ENCODE measurements at places on chromosomes 6 and 20. TPM values are rescaled to one million over a fixed set of nuclear protein-coding genes. Genes with fewer than 3 reads are reported as not detected.

Gene TRIM40
- not detected for total RNA-seq

Gene PNLDC1
- total RNA-seq, result not detected

Gene GNMT
- total RNA-seq, result 1.7 TPM

Gene OXT
- total RNA-seq, result not detected

Gene PBOV1
- not detected for total RNA-seq

Gene PTK6
- under 0.01 TPM for total RNA-seq

Gene CARMIL1
- total RNA-seq, result 17.4 TPM

Gene CPNE5
- 33.8 TPM for total RNA-seq

GRCh38 chr20:24402188-24402587 is 67.2 kb upstream of the SYNDIG1 start:
- H3K27me3 ChIP-seq, result no peaks in the 10 kb centered on the region
- H3K4me3 ChIP-seq, result no peak overlapping the region
- H3K4me1 ChIP-seq, result no peaks in the 10 kb centered on the region
- no peak overlapping the region for H3K27ac ChIP-seq

GRCh38 chr6:130783416-130784107 is 43.6 kb upstream of the SMLR1 start:
- no peaks in the 10 kb centered on the region for H3K4me1 ChIP-seq
- no peaks in the 10 kb centered on the region for H3K36me3 ChIP-seq
- DNase-seq, result no peak
- H3K27me3 ChIP-seq, result no peaks in the 10 kb centered on the region
- H3K4me3 ChIP-seq, result no peak overlapping the region
- no peak overlapping the region for H3K27ac ChIP-seq

DNA sequence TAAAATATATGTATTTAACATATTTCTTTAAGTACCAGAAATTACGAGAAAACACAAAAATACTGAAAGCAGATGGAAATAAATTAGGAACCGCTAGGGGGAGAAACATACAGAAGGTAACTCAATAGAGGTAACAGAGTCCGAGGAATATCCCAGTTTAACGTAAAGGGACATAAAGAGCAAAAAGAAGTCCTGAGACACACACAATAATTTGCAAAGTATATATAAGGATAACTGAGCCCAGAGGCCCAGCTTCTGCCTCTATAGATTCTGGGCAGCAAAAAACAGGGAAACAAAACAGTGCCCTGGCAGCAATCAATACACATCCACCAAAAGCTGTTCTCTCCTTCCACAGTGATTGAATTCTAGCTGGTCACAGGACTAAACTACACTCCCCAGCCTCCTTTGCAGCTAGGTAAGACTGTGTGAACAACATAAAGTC is 15.1 kb downstream of the TBC1D32 start:
- H3K27ac ChIP-seq, result no peak overlapping the region
- no peaks in the 10 kb centered on the region for H3K4me1 ChIP-seq
- H3K36me3 ChIP-seq, result no peaks in the 10 kb centered on the region
- H3K4me3 ChIP-seq, result no peak overlapping the region
- H3K27me3 ChIP-seq, result no peaks in the 10 kb centered on the region

- H3K4me1 ChIP-seq, result no peaks in the 10 kb centered on the region
- no peaks in the 10 kb centered on the region for H3K27me3 ChIP-seq
- no peak overlapping the region for H3K27ac ChIP-seq
- DNase-seq, result peak; percentile 64
Measured at GRCh38 chr6:11496152-11497060, 41.1 kb upstream of the TMEM170B start.

DNA sequence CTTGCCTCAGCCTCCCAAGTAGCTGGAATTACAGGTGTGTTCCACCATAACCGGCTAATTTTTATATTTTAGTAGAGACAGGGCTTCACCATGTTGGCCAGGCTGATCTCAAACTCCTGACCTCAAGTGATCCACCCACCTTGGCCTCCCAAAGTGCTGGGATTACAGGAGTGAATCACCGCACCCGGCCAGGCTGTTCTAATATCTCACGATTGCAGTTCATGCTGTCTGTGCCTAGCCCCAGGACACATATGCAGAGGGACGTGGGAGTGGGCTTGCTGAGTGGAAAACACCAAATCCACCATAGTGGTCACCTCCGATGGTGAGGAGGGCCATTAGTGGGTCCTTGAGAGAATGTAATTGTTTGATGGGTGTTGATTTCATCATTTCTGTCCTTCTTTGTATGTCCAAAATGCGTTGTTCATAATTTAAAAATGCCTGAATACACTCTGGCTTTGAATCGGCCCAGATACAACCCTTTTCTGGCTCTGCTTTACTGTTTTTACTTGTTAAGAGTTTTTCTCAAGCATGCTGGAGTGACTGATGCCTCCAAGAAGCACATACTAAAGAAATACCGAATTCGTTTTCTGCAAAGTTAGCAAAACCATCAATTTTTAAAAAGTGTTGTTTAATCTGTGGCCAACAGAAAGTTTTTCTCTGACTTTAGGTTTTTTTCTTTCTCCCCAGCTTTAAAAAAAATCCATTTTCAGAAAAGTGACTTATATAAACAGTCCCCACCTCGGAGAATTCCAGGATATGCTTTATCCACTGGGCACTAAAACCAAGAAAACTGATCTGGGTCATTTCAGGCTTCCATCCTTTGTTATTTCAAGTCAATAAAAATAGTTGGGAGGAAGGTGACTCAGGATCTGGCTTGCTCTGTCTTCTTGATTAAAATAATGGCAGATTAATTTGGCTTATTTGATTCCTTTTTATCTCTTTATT is 18.8 kb upstream of the RALGAPA2 start:
- peak overlapping the region; percentile 65 for H3K27ac ChIP-seq
- no peaks in the 10 kb centered on the region for H3K27me3 ChIP-seq
- no peak overlapping the region for H3K4me3 ChIP-seq

DNA sequence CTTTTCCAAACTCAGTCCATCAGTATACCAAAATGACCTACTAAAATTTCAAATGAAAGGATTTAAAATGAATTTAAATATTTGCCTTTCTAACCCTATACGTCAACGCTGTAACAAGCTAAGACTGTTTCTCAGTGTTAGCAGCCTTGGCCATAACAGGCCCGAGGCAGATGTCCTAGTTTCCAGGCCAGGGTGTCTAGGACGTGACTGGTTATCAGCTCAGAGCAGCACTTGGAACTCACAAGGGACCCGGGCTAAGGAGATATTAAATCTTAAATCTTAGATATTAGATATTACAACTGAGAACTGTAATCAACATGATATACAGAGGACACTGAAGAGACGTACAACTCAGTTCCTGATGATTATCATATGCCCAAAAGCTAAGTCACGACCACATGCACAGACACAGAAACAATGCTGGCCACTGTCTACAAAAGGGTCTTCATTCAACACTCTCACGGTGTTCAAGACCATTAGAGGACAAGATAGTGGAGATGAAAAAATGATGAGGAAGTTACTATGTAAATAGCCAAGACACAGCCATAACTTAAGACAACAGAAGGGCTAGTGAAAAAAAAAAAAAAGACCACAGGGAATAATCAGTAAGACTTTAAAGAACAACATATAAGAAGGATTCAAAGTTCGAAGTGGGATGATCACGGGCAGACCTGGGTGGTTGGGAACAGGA is at the start of gene CLDN20:
Gene CLDN20, plus strand, starts transcription at position 641 of the 691 bp plus-strand sequence. CDS start 11,707 bp downstream, outside the sequence.
- no peaks in the 10 kb centered on the region for H3K36me3 ChIP-seq
- H3K4me1 ChIP-seq, result no peaks in the 10 kb centered on the region

GRCh38 chr20:32894026-32894483 is 35.3 kb downstream of the EFCAB8 start:
- H3K27ac ChIP-seq, result no peak overlapping the region
- H3K4me3 ChIP-seq, result no peak overlapping the region
- no peaks in the 10 kb centered on the region for H3K36me3 ChIP-seq
- DNase-seq, result no peak
- H3K4me1 ChIP-seq, result no peaks in the 10 kb centered on the region
- H3K27me3 ChIP-seq, result no peaks in the 10 kb centered on the region

DNA sequence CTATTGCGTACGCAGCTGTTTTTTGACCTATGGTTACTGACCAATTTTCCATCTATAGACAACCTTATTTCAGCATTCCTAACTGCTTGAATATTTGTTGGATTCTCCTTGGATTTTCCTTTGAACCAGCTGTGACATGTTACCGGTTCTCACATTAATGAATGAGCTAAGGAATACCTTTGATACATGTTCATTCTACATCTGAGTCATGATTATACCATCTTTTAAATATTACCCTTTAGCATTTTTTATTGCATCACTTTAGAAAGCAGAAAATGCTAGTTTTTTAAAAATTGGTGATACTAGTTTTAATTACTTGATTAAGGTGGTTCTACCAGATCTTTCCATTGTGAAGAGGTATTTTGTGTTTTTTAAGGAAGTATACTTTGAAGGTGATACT is 1.9 kb upstream of the IGF2R start:
- H3K4me3 ChIP-seq, result no peak overlapping the region
- H3K4me1 ChIP-seq, result no peaks in the 10 kb centered on the region
- no peak for DNase-seq
- no peak overlapping the region for H3K27ac ChIP-seq

GRCh38 chr20:43658069-43658722 is 8.7 kb upstream of the MYBL2 start:
- H3K27ac ChIP-seq, result no peak overlapping the region
- no peak for DNase-seq
- H3K4me1 ChIP-seq, result no peaks in the 10 kb centered on the region
- H3K36me3 ChIP-seq, result no peaks in the 10 kb centered on the region
- no peak overlapping the region for H3K4me3 ChIP-seq
